ENCODE measurements at places on chromosomes 6 and 20.

DNA sequence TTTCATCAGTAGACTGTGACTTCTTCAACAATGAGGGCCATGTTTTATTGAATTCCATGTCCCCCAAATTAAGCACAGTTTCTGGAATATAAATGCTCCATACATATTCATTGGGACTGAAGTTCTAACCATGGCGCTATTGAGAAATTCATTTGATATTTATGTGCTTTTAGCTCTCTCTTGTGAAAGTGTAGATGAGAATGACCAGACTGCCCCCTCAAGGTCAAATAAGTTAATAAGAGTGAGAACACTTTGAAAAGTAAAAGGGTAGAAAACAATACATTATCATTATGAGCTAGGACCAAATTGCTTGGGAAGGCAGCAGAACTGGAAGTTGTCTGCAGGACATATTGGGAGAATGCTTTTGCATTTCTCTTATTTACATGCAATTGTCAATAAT is 597.9 kb downstream of the EPM2A start:
- peak; percentile 15 for DNase-seq

GRCh38 chr6:140660295-140660694 is 1285.8 kb upstream of the CITED2 start:
- DNase-seq, result no peak

- no peak for DNase-seq
Observed at GRCh38 chr6:78854546-78854945, 12.8 kb upstream of the IRAK1BP1 start.

GRCh38 chr20:17044891-17045290 is 181.9 kb upstream of the PCSK2 start:
- DNase-seq, result no peak

GRCh38 chr20:41135888-41136679 is 1.3 kb upstream of the PLCG1 start:
- DNase-seq, result no peak

GRCh38 chr6:18577491-18577890 is 190.3 kb downstream of the RNF144B start:
- DNase-seq, result no peak

DNA sequence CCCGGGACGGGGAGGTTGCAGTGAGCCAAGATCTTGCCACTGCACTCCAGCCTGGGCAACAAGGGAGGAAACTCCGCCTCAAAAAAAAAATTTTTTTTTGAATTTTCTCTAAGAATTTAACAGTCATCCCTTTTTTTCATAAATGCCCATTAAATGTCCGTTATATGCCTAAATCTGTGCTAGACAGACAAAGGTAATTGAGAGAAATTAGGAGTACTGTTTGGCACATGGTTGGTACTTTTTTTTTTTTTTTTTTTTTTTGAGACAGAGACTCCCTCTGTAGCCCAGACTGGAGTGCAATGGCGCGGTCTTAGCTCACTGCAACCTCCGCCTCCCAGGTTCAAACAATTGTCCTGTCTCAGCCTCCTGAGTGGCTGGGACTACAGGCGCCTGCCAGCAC is 1.7 kb downstream of the PCMT1 start:
- no peak for DNase-seq

DNA sequence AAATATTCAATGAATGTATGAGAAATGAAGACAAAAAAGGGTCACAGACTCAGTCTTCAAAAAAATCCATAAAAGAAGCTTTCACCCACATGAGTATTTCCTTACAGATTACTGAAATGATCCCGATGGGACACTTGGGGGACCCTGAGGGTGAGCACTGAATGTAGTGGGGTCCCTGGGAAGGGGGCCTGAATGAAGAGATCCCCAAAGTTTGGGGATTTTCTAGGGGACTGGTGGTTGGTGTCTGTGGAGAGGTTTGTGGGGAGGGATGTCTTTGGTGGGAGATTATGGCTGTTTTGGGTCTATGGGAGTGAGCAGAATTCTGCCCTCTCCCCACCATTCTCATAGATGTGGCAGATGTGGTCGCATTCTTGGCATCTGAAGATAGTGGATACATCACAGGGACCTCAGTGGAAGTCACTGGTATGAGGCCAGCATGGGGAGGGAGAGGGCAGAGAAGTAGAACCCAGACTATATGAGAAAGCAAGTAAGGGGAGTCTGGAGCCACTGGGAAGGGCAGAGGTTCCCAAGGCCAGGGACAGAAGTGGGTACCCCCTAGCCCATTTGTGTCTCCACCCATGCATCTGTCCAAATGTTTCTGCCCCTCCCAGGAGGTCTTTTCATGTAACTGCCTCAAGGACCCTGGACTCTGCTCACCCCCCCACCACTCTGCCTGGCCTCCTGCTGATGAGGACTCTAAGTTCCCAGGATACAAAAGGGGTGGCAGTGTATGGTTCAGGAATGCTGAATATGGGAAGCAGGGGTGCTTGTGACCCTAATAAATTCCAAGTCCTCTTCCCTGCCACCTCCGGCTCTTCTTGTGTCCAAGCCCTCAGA is 1.8 kb downstream of the HSD17B8 start:
- DNase-seq, result no peak

DNA sequence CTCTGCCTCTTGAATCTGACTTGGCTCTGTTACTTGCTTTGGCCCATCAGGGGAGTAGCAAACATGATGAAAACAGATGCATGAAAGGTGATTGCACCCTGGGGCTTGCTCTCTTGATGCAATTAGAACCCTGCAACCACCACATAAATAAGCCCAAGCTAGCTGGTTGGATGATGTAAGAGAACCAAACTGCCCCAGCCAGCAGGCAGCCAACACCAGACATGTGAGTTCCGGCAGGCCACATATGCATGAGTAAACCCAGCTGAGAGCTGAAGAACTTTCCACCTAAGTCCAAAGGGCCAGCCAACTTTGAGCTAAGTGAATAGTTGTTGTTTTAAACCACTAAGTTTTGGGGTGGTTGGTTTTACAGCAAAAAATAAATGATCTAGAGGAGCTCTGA is 268.4 kb downstream of the FARS2 start:
- no peak for DNase-seq

- no peak for DNase-seq
Observed at GRCh38 chr20:37745553-37745952, 51.7 kb downstream of the CTNNBL1 start.

DNA sequence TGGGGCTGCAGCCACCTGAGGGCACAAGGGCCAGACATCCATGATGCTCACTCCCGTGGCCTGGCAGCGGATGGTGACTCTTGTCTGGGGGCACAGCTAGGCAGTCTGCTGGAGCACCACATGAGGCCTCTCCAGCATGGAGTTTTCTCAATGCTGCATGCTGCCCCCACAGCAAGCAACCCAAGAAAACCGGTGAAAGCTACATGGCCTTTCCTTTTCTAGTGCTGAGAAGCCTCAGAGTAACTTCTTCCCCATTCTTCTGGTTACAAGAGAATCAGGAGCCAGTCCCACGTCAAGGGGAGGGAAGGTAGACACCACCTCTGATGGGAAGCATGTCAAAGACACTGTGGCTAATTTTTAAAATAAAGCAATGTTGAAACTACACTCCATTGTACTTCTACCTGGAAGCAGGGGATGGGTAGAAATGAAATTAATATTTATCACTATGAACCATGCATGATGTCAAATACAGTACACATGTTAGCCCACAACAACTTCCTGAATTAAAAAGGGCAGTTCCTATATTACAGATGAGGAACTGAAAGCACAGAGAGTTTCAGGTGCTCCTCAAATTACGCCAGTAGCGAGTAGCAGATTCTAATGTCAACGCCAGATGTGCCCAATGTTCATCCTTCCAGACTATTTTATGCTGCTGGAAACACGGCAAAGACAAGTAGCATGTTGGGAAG is 101.5 kb downstream of the LAMP5 start:
- DNase-seq, result no peak

Measured in AG09319 (cell line).